ENCODE measurements at places on chromosomes 11 and 22.

DNA sequence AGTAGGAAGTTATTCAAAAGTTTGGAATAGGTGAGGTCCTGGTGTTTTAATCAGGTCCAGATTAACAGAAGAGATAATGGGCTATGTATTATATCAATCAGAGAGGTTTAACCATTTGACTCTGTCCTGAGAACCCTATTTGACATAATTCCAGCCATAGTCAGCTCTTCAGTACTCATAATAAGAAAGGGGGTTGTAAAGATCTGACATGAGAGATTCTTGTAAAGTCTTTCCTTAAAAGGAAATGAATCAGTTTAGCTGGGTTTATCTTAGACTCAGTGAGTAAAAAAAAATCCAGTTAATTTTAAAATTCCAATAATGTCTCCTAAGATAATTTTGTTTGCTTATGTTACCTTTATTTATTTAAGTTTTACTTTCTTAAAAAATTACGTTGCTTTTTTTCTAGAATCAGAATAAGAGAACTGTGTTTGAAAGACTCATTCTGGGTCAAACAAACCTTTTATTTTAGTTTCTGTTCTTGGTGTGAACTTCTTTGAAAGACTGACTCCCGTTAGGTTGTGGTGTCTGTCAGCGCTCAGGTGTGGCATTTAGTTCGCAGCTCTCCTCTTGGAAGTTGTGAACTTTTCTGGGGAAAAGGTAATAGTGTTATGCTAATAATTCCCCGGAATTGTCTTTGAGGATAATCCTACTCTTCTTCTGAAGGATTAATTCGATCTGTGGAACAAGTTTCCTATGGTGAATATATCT, 20.5 kb downstream of the NUCB2 start:
- DNase-seq = no peak

GRCh38 chr11:2096011-2096918, 42.9 kb downstream of the IGF2 start:
- DNase-seq = no peak

- DNase-seq = no peak
Measured at GRCh38 chr11:129643031-129643721, 172.5 kb upstream of the TMEM45B start.

DNA sequence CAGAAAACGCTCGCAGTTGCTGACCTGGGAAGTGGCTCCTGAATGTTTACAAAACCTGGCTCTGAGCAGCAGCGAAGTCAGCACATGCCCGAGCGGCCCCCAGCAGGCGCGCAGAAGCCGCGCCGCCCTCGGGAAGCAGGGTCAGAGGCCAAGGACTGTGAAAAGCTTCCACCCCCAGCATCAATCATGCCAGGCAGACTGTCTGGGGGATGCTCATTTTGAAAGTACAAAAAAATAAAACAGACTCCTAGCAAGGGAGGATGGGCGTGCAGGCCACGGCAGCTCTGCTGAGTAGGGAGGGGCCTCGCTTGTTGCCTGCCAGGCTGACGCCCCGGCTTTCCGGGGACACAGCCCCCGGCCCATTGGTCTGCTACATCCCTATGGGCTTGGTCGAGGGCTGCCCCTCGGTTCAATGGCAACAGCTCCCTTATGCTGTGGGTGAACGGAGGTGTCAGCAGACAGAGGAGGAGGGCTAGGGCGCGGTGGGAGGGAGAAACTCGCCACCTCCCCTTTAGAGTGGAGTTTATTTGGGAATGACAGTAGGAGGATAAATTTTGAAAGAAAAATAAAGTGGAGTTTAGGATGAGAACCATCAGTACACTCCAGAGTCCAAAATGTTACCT, 37.7 kb upstream of the GNB1L start:
- peak; percentile 32 for DNase-seq

DNA sequence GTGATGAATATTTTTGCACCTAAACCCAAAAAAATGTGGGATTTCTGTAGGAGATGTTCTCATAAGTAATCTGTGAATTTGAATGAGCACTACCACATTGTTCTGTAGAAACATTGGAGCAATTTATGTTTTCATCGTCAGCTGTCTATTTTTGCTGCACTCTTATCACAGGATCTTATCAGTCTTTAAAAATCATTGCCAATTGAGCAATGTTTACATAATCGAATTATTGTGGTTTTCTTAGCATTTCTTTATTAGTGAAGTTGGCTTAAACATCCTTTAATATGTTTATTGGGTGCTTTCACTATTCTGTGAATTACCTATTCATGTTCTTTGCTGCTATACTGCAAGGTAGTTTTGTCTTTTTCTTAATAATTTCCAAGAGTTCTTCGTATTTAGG, 37.8 kb downstream of the C11orf96 start:
- no peak for DNase-seq

- DNase-seq = no peak
Measured at GRCh38 chr22:25942856-25943411, 200.9 kb downstream of the MYO18B start.

DNA sequence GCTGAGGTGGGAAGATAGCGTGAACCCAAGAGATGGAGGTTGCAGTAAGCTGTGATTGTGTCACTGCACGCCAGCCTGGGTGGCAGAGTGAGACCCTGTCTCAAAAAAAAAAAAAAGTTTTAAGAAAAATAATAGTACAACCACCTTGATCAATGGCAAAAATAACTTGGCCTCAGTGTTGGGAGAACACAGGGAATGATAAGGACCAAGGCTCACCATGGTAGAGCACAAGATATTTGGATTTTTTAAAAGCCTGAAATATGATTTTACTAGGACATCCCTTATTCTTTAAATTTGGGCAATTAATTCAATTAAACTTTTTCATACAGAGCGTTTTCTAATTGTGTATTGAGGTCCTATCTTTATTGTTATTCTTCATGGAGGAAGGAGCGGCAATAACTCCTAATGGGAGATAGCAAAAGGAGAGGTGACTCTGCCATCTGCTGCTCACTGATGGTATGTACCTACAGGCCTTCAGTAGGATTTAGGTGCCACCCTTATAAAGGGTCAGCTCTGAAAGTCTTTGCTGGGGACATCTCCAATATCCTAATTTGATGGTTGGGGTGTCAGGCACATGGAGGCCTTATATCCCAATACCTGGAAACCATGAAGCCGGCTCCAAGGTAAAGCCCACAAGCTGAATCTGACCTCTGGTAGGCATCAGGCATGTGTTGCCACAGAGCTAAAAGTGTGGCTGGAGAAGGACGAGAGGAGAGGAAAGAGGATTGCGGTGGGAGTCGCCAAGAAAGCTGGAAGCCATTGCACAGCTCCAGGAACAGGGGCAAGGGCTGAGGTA, 21.9 kb upstream of the POLD3 start:
- DNase-seq = no peak

- peak; percentile 35 for DNase-seq
Measured at GRCh38 chr22:26671317-26672059, 14.1 kb downstream of the MIAT start.

- DNase-seq = peak; percentile 55
Measured at GRCh38 chr22:41526830-41527799, 17.2 kb downstream of the POLR3H start.

DNA sequence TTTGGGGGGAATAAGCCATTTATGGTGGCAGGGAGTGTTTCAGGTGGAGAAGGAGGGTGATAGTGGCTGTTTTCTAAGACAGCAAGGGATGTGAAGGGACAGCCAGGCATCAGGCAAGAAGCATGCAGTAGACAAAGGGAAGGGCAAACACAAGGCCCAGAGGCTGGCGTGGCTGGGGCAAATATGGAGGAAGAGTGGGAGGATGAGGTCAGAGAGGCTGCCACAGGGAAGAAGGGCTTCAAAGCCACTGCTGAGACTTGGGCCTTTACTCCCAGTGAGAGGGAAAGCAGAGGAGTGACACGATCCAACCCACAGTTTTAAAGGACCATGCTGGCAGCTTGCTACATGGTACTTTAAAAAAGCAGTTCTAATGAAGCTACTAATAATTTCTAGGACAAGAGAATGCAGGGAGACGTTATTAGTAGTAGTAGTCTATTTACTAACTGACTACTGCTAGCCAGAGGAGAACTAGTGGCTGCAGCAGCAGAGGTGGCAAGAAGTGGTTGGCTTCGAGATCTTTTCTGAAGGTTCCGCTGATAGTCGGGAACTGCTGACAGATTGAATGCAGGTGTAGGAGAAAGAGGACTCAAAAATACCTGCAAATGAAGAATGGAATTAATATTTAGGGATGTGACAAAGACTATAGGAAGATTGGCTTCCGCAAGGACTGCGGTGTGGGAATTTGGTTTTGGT, 13.7 kb downstream of the KMT5B start:
- DNase-seq = no peak

GRCh38 chr11:65206901-65207300, 25.2 kb downstream of the CAPN1 start:
- no peak for DNase-seq

GRCh38 chr11:33347490-33348125, 90.4 kb downstream of the HIPK3 start:
- DNase-seq = no peak

DNA sequence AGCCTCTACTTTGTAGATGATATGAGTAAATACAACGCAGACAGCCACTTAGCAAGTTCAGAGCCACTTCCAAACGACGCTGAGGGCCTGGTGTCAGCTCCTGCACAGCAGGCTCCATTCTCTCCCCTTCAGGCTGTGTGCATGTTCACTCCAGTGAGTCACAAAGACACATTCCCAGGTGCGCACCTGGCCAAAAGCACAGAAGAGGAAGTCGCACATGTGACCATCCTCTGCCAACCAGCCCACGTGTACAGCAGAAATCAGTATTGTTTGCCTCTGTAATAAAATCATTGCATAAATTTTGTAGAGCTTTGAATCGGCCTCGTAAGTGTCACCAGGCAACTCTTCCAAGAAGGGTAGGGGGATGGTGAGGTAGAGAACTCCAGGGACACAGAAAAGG, 19.5 kb upstream of the TPH1 start:
- DNase-seq = no peak

- DNase-seq = no peak
Measured at GRCh38 chr22:20419664-20419951, 18.0 kb downstream of the SCARF2 start.

DNA sequence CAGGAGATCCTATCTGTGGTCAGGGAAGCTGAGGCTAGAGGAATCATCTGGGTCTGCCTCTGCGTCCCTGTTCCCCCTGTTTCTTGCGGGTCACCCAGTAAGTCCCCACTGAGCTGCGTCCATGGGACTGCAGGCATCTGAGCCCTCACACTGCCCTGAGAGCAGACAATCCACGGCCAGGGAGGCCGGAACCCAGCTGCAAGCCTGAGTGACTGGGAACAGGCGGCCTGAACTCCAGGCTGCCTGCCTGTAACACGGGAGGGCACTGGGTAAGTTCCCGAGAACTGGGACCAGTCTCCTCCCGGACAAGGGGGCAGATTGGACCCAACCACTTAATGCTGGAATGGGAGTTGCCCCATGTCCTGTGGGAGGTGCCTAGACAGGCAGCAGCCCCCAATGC, 727.4 kb downstream of the BRD1 start:
- DNase-seq = no peak

DNA sequence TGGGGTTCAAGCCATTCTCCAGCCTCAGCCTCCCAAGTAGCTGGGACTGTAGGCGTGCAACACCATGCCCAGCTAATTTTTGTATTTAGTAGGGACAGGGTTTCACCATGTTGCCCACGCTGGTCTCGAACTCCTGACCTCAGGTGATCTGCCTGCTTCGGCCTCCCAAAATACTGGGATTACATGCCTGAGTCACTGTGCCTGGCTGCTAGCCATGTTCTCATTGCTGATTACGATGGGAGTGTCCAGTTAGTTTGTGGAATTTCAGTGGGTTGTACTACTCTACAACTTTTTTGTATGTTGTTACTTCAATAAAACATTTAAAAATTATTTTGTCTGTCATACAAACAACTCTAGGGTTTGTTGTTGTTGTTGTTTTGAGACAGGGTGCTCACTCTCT, 4.8 kb upstream of the VPS11 start:
- DNase-seq = no peak

DNA sequence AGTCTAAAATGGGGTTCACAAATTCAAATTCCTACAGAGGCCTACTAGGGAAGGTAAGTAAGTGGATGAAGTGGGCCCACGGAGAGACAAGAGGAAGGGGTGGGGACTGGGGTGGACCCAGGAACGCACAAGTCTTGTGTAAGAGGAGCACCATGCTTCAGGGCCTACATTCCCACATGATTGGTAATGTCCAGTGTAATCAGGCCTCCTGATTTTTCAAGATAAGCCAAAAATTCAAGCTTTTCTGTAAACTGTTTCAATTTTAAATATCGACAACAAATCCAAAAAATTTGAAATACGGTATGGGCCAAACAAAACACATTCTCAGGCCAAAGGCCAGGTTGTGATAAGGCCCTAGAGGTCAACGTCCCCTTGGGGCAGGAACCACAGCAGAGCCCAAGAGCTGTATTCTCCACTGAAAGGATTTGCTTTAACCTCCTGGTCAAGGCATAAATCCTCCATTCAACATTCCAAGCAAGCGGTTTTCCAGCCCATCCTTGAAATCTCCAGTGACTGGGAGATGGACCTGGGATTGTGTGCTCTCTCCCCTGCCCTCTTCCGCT, 116.4 kb downstream of the TRIM29 start:
- DNase-seq = no peak

DNA sequence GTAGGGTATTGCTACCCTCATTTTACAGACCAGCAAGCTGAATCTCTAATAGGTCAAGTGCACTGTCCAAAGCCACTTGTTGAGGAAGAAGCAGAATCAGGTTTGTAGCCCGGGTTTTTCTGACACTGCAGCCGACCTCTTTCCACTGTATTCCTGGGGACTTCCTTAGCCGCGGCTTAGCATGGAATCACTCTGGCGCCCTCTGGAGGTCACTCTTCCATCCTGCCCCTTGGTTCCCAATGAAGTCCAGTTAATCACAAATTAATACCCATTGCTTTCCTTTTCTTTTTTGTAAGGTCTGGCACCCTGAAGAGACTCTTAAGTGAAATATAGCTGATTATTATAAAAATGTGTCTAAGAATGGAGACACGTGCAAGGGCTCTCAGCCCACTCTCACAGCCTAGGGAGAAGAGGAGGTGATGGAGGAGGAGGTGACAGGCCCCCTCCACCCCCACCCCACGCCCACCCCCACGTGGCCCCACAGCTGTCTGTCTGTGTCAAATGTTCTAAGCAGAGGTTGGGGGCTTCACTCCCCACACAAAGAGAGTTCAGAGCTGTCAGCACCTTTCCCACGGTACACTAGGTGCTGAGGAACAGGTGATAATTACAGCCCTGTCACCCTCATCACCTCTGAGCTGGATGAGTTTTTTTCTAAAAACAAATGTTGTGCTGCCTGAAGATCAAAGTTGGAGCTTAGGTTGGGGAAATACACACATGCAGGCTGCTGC, 57.7 kb upstream of the DRD2 start:
- peak; percentile 22 for DNase-seq

DNA sequence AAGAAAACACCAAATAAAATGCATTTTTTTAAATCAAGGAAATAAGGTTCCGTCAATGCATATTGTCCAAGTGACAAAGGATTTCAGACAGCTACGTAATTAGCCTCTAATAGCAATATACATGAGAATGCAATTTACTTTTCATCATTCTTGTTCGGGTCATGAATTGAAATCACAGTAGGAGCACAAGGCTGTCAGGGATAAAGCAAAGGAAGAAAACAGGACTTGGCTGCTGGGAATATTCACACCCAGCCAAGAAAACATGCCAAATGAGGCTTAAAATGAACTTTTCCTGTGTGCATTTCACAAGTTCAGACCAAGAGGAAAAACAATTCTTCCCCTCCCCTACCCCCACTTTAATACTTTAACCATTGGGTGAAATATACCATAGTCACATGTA, 188.6 kb downstream of the CWF19L2 start:
- no peak for DNase-seq

All from stimulated activated CD4-positive, alpha-beta T cell treated with anti-CD3 and anti-CD28 coated beads, TNF-alpha, amount 100 ng/mL, for 4 hours (primary cell).